SW 1271 (cell line): ENCODE measurements at places on chromosomes 5 and 9.
A peak's percentile ranks its signal among the peaks of the same experiment; 100 is the strongest.

GRCh38 chr5:179111267-179112207 lies 51.4 kb downstream of the ZNF354C start:
- no peak for DNase-seq

DNA sequence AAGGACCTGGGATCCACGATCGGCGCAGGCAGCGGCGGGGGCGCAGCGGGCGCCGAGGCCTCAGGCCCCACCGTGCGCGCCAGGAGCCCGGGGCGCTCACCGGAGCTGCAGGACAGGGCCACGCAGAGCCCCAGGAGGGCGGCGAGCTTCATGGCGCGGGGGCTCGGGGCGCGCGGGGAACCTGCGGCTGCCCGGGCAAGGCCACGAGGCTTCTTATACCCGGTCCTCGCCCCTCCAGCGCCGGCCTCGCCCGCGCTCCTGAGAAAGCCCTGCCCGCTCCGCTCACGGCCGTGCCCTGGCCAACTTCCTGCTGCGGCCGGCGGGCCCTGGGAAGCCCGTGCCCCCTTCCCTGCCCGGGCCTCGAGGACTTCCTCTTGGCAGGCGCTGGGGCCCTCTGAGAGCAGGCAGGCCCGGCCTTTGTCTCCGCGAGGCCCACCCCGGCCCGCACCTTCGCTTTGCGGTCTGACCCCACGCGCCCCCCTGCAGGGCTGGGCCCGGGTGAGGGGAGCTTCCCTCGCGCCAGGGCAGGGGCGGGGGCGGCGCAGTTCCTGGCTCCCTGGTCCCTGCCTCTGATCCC lies at the start of gene SCGB3A1:
Gene SCGB3A1 (minus strand): TSS at position 189 of the 577 bp plus-strand sequence. CDS start 37 bp downstream, at position 152.
- no peak for DNase-seq

- peak; percentile 16 for DNase-seq
Measured at GRCh38 chr5:9513827-9514226, 32.0 kb downstream of the SEMA5A start.

DNA sequence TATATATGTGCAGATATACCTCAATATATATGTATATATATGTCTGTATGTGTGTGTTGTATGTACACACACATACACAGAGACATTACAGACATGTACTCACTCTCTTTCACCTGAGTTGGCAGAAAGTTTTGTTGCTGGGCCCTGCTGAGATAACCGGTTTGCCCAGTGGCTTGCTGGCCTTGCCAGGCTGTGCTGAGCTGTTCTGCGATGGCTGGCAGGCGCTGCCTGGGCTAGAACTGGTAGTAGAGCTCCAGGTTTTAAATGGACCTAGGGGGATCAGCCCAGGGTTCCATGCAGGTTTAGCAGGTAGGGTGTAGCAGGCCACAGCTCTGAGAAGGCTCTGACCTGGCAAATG lies 394.3 kb downstream of the GADD45G start:
- DNase-seq: no peak

- no peak for DNase-seq
Measured at GRCh38 chr9:137750566-137750965, 127.0 kb upstream of the CACNA1B start.

DNA sequence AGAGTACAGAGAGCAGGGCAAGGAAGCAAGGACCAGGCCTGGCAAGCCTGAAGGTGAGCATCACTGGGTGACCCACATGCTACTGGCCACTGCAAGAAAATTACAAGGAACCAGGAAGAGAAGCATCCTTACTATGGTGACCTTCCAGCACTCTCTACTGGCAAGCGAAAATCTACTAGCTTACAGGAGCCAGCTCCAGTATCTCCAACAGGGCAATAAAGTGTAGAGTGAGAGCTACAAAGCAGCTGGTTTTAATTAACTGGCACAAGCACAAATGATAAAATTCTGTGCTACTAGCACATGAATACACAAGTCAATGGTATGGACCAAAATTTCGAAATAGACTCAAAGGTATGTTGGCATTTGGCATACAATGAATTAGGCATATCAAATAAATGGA lies 113.3 kb upstream of the CAST start:
- no peak for DNase-seq
